Activated CD8-positive, alpha-beta memory T cell treated with anti-CD3 and anti-CD28 coated beads for 4 hours (primary cell): ENCODE measurements at places on chromosomes 6 and 20.

GRCh38 chr20:61757678-61758563 is 307.8 kb downstream of the TAF4 start:
- no peak for DNase-seq

DNA sequence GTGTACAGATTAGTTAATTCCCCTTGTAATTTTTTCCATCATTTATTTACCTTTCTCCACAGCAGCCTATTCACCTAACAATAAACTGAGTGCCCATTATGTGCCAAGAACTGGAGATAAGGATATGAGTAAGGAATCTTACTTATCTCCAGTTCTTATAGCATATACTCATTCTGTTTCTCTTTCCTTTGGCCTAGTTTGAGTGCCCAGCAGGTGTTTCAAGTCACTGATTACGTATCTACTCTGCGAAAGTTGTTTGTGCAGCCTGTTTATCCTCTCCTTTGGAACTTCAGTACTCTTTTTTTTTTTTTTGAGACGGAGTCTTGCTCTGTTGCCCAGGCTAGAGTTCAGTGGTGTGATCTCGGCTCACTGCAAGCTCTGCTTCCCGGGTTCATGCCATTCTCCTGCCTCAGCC is 17.3 kb upstream of the POU5F1 start:
- DNase-seq, result no peak

DNA sequence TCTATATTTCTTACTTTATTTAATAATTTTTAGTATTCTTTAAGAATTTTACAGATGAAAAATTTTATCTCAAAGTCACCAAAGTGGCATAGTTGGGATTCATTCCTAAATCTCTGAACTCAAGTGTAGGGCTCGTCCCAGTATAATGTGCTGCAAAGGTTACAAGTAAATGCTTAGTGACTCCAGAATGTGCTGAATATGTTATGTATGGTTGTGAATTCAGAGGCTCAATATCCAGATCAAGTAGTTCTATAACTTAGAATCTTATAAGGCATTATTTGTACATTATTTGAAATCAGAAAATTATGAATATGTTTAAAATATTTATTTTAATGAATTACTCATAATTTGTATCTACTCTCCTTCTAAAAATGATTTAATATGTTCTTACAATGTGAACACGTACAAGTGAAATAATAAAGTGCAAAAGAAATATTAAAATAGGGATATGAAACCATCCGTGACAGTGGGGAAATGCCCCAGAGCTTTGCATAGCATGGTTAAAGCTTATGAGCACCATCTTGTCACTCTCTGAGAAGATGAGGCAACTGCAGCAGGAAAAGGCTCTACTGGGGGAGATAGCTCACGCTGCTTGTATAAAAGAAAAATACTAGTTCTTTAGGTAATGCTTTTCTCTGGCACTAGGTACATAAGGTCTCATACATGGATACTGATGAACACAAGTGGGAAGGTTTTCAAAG is 259.0 kb downstream of the FOXC1 start:
- no peak for DNase-seq

DNA sequence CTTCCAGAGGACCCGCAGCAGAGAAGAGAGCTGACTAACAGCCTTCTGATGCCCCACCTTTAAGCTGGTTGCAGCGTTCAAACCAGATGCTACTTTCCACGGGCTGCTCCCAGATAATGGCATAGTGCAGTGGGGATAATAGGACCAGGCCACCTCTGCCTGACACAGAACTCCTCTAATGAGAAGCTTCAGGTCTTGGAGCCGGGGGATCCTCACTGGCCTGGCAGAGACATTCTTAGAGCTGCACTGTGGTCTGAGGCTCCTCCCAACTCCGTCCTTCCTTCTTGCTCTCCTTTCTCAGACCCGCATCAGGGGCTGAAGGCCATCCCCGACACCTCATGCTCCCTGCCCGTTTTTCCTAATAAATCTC is 206.6 kb upstream of the MARCKS start:
- no peak for DNase-seq

DNA sequence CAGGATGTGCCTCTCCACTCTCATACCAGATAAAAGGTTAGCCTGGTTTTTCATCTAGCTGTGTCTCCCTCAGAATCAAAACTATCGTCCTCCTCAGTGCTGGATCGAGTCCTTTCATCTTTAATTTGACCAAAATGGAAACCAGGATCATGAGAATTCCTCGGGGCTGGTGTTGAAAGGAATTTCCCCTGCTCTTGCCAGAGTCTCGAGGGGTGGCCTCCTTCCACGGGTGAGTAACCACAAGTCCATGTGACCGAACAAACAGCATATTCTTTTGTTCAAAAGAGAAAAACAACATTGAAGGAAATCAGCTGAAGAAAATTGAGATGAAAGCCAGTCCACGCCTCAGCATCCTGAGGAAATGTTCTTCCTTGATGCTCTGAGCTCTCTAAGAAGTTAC is 165.9 kb upstream of the CDYL start:
- DNase-seq, result no peak
